Right lung (tissue), 10 donors: ENCODE measurements at places on chromosomes 11 and 22. TPM values are rescaled to one million over a fixed set of nuclear protein-coding genes. Genes with fewer than 3 reads are reported as not detected.

DNA sequence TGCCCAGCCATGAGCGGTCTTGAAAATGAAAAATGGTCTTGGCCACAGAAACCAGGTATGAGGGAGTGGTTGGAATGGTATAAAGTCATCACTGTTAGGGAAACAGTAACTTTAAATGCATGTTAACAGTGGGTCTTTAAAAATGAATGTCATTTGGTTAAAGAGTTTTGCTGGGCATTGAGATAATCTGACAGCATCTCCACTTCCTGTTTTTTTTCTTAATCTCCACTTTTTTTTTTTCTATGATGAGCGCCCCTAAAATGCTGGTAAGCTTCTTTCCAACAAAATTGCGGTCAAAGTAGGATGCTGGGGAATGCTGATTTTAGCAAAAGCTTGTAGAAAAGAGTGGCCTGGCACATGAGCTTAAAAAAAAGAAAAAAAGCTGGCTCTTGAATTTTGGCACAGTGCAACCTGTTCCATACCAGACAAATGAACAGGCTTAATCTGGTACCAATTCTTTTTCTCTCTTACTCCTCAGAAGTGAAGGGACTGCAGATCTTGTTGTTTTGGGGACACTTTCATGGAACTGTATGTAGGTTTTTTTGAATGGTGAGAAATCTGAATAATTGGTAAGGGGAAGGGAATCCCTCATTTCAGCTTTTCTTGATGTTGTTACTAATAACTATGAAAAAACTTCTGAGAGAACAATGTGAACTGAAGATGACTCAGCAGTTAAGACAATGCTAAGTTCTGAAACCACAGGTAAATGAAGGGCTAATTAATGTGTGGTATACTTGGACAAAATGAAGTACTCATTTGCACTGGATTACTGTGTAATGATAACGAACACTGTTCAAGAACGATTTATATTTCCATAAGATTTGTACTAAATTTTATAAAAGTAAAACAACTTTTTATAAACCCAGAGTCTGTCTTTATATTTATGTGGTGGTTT, 3.1 kb upstream of the ARHGEF12 start:
- no peak for DNase-seq

DNA sequence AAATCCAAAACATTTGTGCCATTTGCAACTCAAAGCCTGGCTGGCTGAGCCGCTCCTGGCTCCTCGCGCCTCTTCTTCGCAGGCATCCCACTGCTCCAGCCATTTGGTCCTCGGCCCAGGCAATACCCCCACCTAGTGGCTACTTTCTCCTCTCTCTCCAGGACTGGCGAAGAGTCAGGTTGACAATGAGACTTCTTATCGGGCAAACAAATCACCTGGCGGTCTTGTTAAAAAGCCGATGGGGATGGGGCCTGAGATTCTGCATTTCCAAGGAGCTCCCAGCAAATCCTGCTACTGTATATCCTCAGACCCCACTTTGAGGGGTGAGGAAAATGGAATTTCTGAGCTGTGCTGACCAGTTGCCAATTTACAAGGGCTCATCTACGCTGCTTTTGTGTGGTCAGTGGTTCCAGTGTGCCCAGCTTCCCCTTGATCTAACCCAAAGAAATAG, 89.0 kb downstream of the ISX start:
- peak; percentile 37 for DNase-seq

DNA sequence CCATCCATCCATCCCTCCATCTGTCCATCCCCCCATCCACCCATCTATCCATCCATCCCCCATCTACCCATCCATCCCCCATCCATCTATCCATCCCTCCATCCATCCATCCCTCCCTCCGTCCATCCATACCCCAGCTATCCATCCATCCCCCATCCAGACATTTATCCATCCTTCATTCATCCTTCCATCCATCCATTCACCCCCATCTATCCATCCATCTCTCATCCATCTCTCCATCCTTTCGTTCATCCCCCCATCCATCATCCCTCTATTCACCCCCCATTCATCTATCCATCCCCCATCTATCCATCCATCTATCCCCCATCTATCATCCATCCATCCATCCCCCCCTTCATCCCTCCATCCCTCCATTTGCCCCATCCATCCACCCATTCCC, 97.5 kb downstream of the MPPED1 start:
- no peak for DNase-seq

DNA sequence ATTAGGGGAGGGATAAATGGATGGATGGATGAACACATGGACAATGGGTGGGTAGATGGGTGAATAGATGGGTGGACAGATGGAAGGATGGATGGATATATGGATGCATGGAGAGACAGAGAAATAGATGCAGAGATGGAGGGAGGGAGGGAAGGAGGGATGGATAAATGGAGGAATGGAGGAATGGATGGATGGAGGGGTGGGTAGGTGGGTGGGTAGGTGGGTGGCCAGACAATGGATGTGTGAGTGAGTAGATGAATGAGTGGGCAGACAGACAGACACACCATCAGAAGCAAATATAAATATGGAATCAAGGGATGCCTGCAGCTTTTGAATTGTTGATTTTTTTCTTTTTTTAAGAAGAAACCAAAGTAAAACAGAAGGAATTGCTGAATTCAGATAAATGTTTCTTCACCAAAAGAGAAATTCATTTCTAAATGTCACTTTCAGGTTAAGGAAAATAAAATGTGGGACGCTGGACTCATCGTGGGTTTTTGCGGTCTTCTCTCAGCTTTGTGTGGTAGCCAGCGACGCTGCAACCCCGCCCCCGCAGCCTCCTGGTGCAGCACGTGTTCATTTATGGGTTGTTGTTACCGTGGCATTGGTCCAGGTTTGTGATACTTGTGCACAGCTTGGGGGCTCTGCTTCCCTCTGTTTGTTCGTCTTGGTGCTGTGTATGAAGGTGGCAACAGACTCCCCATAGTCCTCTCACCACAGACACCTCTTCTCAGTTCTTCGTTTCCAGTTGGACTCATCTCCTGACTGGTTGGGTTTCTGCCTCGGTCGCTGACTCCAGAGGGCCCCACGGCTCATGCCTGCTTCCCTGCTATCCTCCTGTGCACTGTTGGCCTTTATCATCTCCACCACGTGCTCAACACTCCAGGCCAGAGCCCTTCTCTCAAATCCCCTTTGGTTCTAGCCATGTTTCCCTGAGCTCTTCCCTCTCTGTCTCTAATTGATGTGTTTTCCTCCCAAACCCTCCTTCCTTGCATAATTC, 76.4 kb downstream of the CDKN1C start:
- DNase-seq = no peak

GRCh38 chr22:16987822-16988221, 20.2 kb downstream of the GAB4 start:
- no peak for DNase-seq

DNA sequence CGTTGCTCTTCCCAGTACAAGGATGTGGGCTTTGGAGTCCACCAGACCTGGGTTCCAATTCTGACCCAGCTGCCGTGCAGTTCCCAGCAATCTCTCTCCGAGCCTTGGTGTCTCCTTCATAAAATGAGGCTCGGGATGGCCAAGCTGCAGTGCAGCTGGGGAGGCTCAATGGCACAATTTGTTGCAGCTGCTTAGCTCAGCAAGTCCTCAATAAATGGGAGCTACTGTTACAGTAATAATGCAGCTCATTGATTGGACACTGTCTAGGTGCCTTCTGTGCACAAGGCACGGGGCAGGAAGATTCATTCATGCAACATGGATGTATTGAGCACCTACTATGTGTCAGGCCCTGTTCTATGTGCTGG, 37.1 kb downstream of the SHISAL1 start:
- DNase-seq = no peak

DNA sequence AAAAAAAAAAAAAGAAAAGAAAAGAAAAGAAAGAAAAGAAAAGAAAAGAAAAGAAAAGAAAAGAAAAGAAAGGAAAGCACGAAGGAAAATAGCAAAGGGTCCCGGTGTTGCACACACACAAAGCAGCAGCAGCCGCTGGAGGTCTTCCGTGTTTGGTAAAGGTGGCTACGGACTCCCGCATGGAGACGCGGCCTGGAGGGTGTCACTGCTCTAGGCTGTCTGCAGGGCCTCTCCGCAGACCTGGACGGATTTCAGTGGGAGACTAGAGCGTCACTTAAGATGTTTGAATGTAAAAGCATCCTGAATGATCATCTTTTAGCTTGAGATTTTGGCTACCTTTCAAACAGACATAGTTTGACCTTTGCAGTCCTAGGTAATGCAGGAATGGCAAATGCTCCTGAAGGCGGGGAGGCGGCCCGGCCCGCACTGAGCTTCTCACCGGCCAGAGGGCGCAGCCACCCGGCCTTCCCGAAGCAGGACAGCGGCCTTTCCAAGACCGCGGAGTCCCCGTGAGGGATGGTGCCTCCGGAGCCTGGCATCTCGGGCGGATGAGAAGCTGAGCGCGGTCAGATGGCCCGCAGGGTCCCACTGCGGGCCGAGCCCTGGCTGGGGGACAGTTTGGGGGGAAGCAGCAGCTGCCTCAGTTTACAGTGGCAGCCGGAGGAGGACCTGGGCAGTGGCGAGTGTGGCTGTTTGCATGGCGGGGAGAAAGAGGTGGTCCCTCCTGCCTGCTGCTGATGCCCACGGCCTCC, 18.5 kb downstream of the KRTAP5-5 start:
- no peak for DNase-seq

- DNase-seq = no peak
Observed at GRCh38 chr11:14240221-14240620, 118.8 kb downstream of the RRAS2 start.

GRCh38 chr22:42799461-42800405, 57.3 kb downstream of the ARFGAP3 start:
- DNase-seq = no peak

DNA sequence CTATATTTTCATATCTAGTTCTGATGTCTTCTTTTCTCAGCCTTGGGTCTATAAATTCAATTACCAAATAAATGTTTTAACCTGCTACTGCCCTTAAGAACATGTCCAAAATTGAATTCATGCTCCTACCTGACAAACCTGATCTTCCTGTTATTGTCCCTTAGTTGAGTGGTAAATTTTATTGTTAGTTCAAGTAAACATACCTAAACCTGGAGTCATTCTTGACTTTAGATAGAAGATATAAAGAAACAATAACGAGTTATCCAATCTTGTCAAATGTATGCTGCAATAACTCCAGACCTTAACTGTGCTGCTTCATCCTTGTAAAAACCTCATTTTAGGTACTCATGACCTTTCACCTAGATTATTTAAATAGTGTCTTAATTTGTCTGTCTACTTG, 34.6 kb upstream of the SC5D start:
- DNase-seq = no peak

GRCh38 chr11:27839226-27839913, 139.1 kb upstream of the BDNF start:
- DNase-seq = no peak

DNA sequence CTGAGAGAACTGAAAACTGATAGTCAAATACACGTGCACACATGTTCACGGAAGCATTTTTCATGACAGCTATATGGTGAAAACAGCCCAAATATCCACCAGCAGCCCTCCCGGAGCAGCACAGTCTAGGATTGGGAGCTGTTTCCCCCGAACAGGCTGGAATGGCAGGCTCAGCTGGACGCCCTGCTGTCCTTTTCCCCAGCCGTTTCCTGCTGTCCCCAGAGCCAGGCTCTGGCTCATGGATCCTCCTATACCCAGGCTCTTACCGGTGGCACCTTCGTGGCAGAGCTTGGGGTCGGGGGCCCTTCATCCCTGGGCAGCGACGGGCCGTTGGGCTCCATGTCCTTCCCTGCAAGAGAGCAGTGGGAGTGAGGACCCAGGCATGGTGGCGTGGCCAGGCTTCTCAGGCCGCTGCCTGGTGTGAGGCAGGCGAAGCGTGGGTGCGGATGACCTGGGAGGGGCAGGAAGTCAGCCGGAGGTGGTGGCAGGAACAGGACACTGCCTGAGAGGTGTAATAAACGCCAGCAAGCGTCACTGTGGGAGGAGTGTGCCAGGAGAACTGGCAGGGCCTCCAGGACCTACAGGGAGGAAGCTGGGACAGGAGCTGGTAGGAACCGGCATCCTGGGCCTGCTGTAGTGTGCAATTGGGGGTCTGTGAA, 38.8 kb downstream of the OSBPL5 start:
- DNase-seq = no peak

DNA sequence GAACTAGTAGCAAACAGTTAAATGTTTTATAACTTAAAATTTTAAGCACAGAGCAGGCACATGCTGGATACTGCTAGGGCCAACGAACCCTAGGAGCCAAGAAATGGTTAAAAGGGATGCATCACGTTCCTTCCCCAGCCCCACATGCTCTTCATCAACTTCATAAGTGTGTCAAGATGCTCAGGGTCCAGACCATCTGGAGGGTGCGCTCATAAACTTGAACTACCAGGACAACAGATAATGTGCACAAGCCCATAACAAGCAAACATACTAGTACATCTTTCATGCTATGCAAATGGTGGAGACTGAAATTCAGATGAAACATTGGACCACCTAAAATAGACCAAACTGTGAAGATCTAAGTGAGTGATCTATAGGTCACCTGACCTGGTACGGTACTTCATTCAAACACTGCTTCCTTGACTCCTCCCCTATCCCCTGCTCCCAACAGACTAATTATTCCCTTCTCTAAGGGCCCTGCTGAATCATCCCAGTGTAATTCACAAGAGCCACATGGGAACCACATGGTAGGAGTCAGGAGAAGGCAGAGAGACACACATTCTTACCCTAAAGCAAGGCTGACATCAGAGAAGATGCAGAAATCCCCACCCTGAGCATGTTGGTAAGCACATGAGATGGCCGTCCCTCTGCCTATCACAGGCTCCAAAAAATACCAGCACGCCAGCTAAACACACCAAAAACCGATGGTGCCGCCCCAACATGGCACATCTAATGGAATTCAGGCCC, 83.9 kb downstream of the ETS1 start:
- DNase-seq = no peak

DNA sequence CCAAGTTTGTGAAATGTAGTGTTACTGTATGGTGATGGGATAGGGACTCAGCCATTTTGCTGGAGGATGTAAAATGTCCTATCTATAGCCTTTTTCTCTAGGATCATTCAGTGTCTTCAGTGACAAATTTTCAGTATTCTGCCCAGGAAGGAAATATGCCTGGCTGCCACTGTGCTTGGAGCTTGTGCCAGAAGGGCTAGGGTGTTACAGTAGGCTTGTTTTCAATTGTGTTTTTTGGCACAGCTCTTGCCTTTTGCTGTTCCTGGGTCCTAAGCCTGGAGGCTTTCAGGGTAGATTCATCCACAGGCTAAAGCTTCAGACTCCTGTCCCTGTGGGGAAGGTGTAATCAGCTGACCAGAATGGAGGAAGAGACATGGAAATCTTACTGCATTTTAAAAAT, 22.0 kb upstream of the PHOX2A start:
- DNase-seq = no peak

DNA sequence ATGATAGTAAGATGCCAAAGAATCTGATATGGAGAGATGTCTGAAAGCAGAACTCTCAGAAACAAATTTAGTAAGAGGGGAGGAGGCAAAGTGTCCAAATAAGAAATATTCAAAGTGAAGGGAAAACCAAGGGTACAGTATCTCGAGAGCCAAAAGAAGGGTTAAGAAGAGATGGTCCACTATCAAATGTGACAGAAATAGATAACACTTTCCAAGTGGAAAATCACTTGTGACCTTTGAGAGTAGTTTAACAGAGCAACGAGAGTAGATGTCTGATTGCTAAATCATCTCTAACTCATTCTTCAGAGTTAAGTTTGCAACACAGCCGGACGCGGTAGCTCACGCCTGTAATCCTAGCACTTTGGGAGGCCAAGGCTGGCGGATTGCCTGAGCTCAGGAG, 4.3 kb upstream of the BUD13 start:
- no peak for DNase-seq

KRTAP5-2 gene
- polyA plus RNA-seq = not detected

SCGB2A2 gene
- not detected for polyA plus RNA-seq

SYT12 gene
- 0.09 TPM for polyA plus RNA-seq

CTSW gene
- polyA plus RNA-seq = 6.2 TPM

PGGHG gene
- polyA plus RNA-seq = 18.1 TPM

C11orf87 gene
- 0.04 TPM for polyA plus RNA-seq

MCM5 gene
- polyA plus RNA-seq = 59.3 TPM

GRM5 gene
- 0.04 TPM for polyA plus RNA-seq

MYBPC3 gene
- not detected for polyA plus RNA-seq
